ENCODE measurements at places on chromosomes 1 and 21. TPM values are rescaled to one million over a fixed set of nuclear protein-coding genes. Genes with fewer than 3 reads are reported as not detected.

DNA sequence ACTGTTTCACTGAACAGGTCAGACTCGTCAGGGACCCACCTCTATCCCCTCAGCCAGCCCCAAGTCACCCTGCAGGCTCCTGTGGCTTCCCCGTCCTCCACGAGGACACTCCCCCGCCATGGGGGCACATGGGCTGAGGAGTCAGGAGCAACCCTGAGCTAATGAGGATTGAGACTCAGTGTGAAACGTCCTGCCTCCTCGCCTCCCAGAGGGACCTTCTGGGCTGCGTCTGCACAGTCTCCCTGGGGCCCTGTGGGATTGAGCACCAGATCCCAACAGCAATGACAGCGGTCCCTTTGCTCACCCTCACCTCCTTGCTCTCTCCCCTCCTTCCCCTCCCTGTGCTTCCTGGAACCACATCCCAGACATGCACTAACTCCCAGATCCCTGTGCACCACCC is 18.9 kb upstream of the SLC25A33 start:
- H3K36me3 ChIP-seq = no peaks in the 10 kb centered on the region
- H3K4me3 ChIP-seq = no peak overlapping the region
- no peaks in the 10 kb centered on the region for H3K27me3 ChIP-seq
- no peaks in the 10 kb centered on the region for H3K4me1 ChIP-seq

DNA sequence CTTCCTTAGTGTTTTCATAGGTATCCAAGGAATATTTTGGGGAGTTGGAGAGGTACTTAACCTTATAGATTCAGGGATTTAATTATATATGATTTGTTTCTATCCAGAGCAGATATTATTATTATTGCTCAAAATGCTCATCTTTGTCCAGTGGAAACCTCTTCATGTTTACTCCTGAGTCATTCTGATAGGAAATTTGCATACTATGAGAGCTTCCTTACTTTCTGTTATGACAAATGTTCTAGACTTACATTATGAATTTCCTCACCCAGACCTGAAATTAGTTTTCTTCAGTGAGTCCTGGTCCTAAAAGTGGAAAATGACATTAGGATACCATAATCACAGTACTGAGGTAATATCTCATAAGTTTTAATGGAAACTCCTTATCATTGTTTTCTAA is 57.5 kb upstream of the PLPPR5 start:
- H3K4me1 ChIP-seq = no peaks in the 10 kb centered on the region
- no peak overlapping the region for H3K27ac ChIP-seq
- H3K4me3 ChIP-seq = no peak overlapping the region
- no peaks in the 10 kb centered on the region for H3K27me3 ChIP-seq

GRCh38 chr1:5465281-5465711 is 526.9 kb downstream of the NPHP4 start:
- H3K4me3 ChIP-seq = no peak overlapping the region
- H3K36me3 ChIP-seq = no peaks in the 10 kb centered on the region
- no peaks in the 10 kb centered on the region for H3K27me3 ChIP-seq
- no peak overlapping the region for H3K27ac ChIP-seq
- no peak for DNase-seq

- no peak overlapping the region for H3K27ac ChIP-seq
- no peak overlapping the region for H3K4me3 ChIP-seq
- no peaks in the 10 kb centered on the region for H3K27me3 ChIP-seq
- no peak for DNase-seq
Measured at GRCh38 chr1:15918962-15919715, 56.8 kb downstream of the ZBTB17 start.

DNA sequence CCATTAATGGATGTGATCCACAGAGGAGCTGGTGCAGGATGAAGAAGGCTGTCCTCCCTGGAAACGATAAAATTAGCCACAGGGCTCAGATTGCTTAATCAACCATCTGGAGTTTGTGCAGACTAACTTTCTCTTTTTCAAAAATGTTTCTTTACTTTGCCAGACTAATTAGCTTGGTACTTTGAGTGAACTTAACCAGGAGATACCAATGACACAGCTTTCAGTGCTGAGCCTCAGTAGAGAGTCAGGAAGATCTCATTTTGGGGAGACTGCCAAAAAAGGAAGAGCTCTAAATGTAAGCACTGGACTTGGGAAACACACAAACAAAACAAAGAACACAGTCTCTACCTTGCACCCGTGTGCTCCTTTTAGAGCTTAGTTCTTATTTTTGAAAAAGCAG is 248.1 kb upstream of the DEPDC1 start:
- no peak overlapping the region for H3K27ac ChIP-seq
- DNase-seq = no peak
- H3K36me3 ChIP-seq = no peaks in the 10 kb centered on the region
- no peaks in the 10 kb centered on the region for H3K27me3 ChIP-seq
- no peak overlapping the region for H3K4me3 ChIP-seq
- H3K4me1 ChIP-seq = peaks cover 4% of the 10 kb centered on the region

DNA sequence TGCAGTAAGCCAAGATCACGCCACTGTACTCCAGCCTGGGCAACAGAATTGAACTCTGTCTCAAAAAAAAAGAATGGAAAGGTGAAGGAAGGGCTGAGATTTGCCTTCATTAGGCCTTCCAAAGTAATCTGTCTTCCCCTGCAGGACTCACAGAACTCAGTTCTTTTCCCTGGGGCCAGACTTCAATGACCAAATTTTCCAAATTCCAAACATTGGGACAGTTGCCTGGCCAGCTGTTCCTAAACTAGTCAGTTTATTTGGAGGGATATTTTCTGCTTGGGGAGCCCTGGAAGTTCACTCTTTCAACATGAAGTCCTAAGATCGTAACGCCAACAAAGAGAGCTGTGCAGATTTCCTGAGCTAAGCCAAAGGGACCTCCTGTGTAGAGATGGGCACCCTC is 5.4 kb upstream of the DEDD start:
- H3K27ac ChIP-seq = no peak overlapping the region
- no peak for DNase-seq
- H3K27me3 ChIP-seq = no peaks in the 10 kb centered on the region
- no peaks in the 10 kb centered on the region for H3K36me3 ChIP-seq
- H3K4me1 ChIP-seq = no peaks in the 10 kb centered on the region

DNA sequence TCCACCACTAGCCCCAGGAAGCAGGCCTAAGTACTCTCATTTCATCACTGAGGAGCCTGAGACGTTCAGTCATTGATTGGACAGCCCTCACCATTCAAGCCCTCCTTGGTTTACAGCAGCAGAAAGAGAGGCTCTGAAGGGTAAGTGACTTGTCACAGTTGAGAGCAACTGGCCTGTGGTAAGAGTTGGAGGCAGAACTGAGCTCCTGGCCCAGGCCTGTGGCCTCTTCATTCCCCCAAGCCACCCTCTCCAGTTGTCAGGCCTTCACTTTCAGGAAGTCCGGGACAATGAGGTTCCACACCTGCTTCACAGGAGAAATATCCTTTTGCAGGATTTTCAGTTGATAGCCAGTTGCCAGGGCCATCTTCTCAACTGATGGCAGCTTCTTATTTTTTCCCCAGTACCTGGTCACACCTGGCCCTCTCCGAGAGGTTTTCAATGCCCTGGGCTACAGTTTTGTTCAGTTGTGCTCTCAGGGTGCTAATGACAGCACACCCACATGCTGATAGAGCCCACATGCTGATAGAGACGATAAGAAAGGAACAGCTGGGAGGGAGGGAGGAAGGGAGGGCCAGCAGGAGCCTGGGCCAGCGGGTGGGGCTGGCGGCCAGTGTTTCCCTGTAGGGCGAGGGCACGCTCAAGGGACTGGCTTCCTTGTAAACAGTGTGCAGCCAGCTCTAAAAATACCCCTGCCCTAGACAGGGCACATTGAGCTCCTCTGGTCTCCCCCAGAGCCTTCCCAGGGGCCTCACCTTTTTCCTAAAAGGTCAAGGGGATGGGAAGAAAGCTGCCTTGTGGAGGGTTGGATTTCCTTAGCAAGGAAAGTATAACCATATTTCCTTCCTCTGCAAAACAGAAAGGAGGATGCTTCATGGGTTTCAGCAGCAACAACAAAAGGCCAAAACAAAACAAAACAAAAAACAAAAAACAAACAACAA is 112.7 kb upstream of the JUN start:
- H3K4me3 ChIP-seq = no peak overlapping the region
- H3K36me3 ChIP-seq = no peaks in the 10 kb centered on the region
- H3K27ac ChIP-seq = peak overlapping the region; percentile 68
- H3K27me3 ChIP-seq = no peaks in the 10 kb centered on the region
- H3K4me1 ChIP-seq = no peaks in the 10 kb centered on the region

DNA sequence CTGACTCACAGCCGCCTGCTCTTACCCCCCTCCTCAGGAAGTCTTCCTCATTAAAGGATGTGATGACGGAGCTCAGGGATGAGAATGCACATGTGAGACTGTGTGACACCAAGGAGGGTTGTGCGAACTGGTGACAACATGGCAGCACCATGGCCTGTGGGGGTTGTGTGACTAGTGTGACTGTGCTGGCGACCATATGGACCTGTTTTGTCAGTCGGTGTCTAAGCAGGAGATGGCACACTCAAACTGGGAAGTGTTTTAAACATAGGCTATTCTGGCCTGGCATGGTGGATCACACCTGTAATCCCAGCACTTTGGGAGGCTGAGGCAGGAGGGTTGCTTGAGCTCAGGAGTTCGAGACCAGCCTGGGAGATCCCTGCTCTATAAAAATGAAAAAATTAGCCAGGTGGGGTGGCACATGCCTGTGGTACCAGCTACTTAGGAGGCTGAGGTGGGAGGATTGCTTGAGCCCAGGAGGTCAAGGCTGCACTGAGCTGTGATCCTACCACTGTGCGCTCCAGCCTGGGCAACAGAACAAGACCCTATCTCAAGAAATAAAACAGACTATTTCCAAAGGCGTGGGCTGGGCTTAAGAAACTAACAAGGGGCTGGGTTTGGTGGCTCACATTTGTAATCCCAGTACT is 7.4 kb downstream of the TRNP1 start:
- no peak overlapping the region for H3K4me3 ChIP-seq
- peaks cover 9% of the 10 kb centered on the region for H3K4me1 ChIP-seq
- H3K36me3 ChIP-seq = no peaks in the 10 kb centered on the region
- no peaks in the 10 kb centered on the region for H3K27me3 ChIP-seq
- no peak for DNase-seq
- H3K27ac ChIP-seq = peak overlapping the region; percentile 86

- H3K27me3 ChIP-seq = no peaks in the 10 kb centered on the region
- no peak overlapping the region for H3K27ac ChIP-seq
- no peaks in the 10 kb centered on the region for H3K4me1 ChIP-seq
- no peak overlapping the region for H3K4me3 ChIP-seq
Measured at GRCh38 chr1:235442788-235443429, 61.3 kb downstream of the B3GALNT2 start.

GRCh38 chr1:178465011-178465410 is 31.8 kb downstream of the CLEC20A start:
- no peaks in the 10 kb centered on the region for H3K27me3 ChIP-seq
- H3K36me3 ChIP-seq = no peaks in the 10 kb centered on the region
- DNase-seq = no peak
- no peak overlapping the region for H3K27ac ChIP-seq

DNA sequence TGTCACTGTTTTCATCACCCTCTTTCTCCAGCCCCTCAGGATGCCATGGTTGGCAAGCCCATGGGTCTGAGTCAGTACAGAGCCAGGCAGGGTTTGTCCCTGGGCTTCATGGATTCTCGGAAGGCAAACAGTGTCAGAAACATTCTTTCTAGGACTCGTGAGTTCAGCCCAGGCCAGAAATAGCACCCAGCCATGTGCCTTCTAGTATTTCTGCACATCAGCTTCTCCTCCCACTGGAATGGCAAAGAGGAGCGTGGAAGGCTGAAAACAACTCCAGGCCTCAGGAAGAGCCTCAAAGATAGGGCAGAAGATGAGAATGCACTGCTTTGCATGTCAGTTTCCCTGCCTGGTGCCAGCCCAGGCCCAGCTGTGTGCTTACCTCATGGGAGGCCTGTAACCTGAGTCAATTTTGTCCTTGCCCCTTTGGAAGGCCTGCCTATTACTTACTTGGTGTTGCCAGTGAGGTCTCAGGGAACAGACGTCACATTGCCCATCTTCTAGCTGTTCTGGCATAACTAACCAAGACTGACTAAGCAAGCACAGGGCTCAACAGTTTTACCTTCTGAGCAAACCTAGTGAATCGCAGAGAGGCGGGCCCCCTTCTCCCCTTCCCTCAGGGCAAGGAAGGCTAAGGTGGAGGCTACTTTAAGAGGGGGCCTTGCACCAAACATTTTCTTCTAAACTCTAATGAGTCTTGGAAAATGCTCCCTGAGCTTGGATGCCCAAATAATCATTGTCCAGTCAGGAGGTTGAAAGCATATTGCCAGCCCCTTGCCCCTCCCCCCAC is 42.4 kb downstream of the GLUL start:
- H3K4me1 ChIP-seq = no peaks in the 10 kb centered on the region
- H3K4me3 ChIP-seq = no peak overlapping the region
- H3K27me3 ChIP-seq = no peaks in the 10 kb centered on the region
- no peaks in the 10 kb centered on the region for H3K36me3 ChIP-seq
- DNase-seq = peak; percentile 33
- peak overlapping the region; percentile 44 for H3K27ac ChIP-seq

- no peak for DNase-seq
- H3K27me3 ChIP-seq = no peaks in the 10 kb centered on the region
- no peak overlapping the region for H3K4me3 ChIP-seq
Measured at GRCh38 chr1:183892351-183892793, 87.5 kb downstream of the RGL1 start.

- H3K27ac ChIP-seq = no peak overlapping the region
- H3K4me3 ChIP-seq = no peak overlapping the region
- no peaks in the 10 kb centered on the region for H3K36me3 ChIP-seq
- no peaks in the 10 kb centered on the region for H3K4me1 ChIP-seq
Measured at GRCh38 chr1:57422271-57423134, 1.4 kb downstream of the DAB1 start.

- no peaks in the 10 kb centered on the region for H3K4me1 ChIP-seq
- H3K4me3 ChIP-seq = no peak overlapping the region
- no peak overlapping the region for H3K27ac ChIP-seq
- no peaks in the 10 kb centered on the region for H3K27me3 ChIP-seq
- no peaks in the 10 kb centered on the region for H3K36me3 ChIP-seq
- DNase-seq = no peak
Measured at GRCh38 chr1:182217967-182218366, 156.5 kb upstream of the ZNF648 start.

GRCh38 chr1:234924450-234925355 is 203.9 kb downstream of the TOMM20 start:
- H3K27ac ChIP-seq = peak overlapping the region; percentile 58
- H3K4me3 ChIP-seq = no peak overlapping the region
- no peak for DNase-seq
- peaks cover 5% of the 10 kb centered on the region for H3K4me1 ChIP-seq
- H3K27me3 ChIP-seq = no peaks in the 10 kb centered on the region
- no peaks in the 10 kb centered on the region for H3K36me3 ChIP-seq

GRCh38 chr1:26432793-26433192 is 672 bp downstream of the DHDDS start:
- no peaks in the 10 kb centered on the region for H3K36me3 ChIP-seq
- H3K27me3 ChIP-seq = no peaks in the 10 kb centered on the region
- peak overlapping the region; percentile 79 for H3K27ac ChIP-seq
- no peak for DNase-seq
- peak overlapping the region; percentile 60 for H3K4me3 ChIP-seq
- H3K4me1 ChIP-seq = no peaks in the 10 kb centered on the region

- no peaks in the 10 kb centered on the region for H3K4me1 ChIP-seq
- no peaks in the 10 kb centered on the region for H3K27me3 ChIP-seq
- DNase-seq = no peak
- no peak overlapping the region for H3K4me3 ChIP-seq
- H3K36me3 ChIP-seq = no peaks in the 10 kb centered on the region
- H3K27ac ChIP-seq = no peak overlapping the region
Measured at GRCh38 chr21:45574081-45574501, 31.9 kb upstream of the SLC19A1 start.

- H3K27ac ChIP-seq = no peak overlapping the region
- no peaks in the 10 kb centered on the region for H3K36me3 ChIP-seq
- H3K27me3 ChIP-seq = no peaks in the 10 kb centered on the region
- no peak for DNase-seq
- no peak overlapping the region for H3K4me3 ChIP-seq
Measured at GRCh38 chr1:231446138-231446537, 24.1 kb upstream of the EGLN1 start.

COL16A1 gene
- total RNA-seq = 231 TPM

HFM1 gene
- 10.4 TPM for total RNA-seq

OR6K3 gene
- not detected for total RNA-seq

ALPL gene
- total RNA-seq = 5.0 TPM

BARHL2 gene
- total RNA-seq = not detected

OR11L1 gene
- total RNA-seq = not detected

SPRR3 gene
- not detected for total RNA-seq
